ENCODE measurements at places on chromosomes 3 and 15.

GRCh38 chr3:60578936-60579335, 672.3 kb downstream of the FHIT start:
- no peak for DNase-seq

DNA sequence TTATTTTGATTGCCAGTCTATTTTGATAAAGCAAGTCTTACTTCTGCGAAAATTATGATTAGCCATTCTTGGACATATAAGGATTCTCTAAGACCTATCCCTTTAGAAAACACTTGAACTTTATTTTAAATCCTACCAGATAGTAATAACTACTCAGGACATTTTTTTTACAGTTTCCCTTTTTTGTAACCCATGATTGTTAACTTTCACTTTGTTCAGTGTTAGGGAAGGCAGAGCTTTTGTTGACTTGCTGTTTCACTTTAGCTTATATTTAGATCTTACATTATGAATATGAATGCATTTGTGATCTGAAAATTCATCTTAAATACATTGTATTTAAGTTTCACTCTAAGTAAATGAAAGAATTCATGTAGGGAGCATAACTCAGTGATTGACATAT, 167.0 kb downstream of the AKAP13 start:
- no peak for DNase-seq

DNA sequence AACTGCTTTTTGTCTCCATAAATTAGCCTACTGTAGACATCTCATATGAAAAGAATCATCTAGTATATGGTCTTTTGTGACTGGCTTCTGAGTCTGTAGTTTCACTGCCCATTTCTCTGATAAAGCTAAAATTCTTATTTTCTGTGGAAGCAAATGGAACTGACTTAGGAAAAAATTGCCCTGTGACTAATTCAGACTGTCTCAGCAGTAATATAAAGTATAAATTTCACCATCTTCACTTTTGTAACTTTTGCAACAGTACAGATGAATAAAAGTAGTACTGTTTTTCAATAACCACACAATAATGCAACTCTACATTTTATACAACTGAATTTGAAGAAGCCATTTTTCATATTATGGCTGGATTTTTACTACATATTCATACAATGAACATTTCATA, 104.1 kb downstream of the TBC1D5 start:
- DNase-seq, result no peak

DNA sequence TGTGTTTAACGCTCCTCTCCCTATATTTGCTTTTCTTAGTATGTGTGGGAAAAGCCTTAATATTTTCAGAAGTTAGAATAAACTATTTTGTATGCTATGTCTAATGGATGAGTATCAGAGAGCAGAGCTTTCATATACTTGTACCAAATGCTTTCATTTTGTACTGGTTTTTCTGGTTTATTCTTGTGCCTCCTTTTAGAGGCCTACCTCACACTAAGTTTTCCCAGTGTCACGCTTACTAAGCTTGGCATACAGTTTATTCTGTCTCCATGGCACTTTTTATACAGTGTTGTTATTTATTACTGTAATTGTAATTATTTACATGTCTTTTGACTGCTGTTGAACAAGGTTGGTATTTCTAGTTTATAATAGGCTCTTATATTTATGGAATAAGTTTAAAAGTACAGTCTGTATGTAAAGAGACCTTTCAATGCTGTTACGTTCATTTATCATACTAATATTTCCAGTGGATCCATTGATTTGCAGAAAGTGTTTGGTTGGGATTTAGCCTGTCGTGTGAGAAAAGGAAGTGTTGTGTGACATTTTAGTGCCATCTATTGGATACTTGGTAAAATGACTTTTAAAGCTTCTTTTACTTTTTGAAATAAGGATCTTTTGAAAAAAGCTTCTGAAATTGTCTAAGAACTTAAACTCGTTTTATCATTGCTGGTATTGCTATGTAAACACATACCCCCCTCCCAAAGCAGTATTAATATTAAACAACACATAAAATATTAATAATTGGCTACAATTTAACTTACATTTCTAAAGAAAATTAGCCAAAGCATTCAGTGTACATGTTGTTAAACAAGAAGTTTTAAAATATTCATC, 5.2 kb upstream of the EBLN2 start:
- peak; percentile 64 for DNase-seq

DNA sequence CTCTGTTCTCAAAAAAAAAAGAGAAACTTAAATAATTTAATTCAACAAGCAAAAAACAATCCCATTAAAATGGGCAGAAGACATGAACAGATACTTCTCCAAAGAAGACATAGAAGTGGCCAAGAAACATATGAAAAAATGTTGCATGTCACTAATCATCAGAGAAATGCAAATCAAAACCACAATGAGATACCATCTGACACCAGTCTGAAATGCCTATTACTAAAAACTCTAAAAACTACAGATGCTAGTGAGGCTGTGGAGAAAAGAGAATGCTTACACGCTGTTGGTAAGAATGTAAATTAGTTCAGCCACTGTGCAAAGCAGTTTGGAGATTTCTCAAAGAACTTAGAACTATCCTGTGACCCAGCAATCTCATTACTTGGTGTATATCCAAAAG, 382.9 kb downstream of the OTOL1 start:
- no peak for DNase-seq
